ENCODE measurements at places on chromosomes 12 and 14. TPM values are rescaled to one million over a fixed set of nuclear protein-coding genes. Genes with fewer than 3 reads are reported as not detected.

The HOXC9 gene
- total RNA-seq = 17.3 TPM

The A2M gene
- total RNA-seq = not detected

The HEBP1 gene
- 44.6 TPM for total RNA-seq

DNA sequence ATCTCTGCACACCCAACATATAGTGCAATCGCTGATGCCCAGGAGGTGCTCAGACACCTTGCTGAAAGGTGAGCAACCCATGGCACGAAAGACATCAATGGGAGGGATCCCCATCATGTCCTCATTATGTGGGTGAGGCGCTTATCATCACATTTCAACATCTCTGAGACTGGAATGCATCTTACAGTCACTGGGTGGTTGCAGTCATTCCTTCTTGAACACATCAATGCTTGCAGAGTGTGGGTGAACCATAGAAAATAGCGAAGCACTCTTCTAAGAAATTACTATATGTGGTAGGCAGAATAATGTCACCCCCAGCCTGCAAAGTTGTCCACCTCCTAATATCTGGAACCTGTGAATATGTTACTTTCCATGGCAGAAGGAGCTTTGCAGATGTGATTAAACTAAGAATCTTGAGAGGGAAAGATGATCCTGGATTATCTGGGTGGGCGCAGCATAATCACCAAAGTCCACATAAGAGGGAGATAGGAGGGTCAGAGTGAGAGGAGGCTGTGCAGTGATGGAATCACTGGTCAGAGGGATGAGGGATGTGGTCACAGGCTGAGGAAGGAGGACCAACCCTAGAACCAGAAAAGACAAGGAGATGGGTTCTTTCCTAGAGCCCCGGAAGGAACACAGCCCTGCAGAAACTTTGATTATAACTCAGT is 51.2 kb downstream of the GLRX5 start:
- no peak for DNase-seq

The KCNK13 gene
- total RNA-seq = not detected

DNA sequence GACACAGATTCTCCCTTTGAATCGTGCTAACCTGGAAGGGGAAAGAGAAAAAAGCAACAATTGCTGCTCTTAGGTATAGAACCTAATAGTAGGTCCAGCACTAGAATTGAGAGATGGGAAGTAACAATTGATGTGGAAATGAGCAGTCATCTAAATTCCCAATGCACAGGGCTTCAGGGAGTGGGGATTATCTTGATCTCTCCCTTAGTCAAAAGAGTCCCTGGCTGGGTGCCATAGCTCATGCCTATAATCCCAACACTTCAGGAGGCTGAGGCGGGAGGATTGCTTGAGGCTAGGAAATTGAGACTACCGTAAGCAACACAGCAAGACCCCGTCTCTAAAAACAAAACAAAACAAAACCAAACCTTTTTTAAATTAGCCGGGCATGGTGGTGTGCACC is 4.0 kb downstream of the APOBEC1 start:
- DNase-seq = no peak

The SRRM4 gene
- not detected for total RNA-seq

DNA sequence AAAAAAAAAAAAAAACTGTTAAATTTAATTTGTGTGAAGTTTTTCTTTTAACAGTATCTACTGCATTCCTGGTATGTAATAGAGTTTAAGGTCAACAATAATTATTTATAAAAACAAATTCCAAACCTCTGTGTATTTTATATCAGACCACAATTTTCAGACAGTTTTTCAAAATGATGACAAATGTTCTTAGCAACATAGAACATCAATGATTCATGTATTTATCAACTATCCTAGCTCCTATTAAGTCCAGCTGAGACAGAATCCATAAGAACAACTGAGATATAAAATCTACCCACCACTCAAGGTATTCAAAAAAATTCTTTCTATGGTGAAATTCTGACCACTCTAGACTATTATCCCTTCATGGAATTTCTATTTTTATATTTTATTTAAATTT is 144.5 kb downstream of the EPS8 start:
- no peak for DNase-seq

DNA sequence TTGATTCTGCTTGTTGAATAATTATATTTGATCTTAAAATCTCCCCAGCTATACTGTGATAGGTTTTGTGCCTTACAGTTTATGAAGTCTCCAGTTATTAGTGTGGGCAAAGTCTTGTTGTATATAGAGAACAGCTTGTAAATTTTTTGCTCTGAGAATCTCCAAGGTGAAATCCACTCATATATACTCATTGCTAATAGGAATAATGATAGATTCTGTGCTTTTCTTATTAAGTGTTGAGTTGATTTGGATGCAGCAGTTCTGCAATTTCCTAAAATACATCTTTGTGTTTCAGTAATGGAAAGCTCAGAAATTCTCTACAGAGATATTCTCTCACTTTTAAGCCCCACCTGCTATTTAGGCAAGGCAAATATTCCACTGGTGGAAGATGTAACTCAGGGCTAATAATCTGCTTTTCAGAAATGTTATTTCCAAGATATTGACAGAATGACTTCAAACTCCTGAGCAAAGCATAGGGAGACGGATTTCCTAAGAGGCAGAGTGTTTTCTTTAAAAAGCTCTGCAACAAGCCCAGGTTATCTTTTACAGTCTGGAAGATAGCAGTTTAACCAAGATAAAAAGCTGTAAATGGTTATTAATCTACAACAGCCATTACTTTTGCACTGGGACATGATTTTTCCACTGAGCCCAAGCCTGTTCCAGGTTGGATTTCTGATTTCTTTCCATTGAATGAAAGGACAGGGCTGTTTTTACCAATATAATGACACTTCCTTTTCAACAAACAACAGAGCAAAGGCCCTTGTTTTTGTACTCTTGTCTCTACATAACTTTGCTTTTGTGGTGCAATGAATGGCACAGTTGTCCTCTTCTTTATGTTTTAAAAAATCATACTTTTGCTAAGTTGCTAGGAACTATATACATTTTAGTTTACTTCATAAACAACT is 239.9 kb upstream of the ATP2B1 start:
- no peak for DNase-seq

The DPPA3 gene
- total RNA-seq = not detected

DNA sequence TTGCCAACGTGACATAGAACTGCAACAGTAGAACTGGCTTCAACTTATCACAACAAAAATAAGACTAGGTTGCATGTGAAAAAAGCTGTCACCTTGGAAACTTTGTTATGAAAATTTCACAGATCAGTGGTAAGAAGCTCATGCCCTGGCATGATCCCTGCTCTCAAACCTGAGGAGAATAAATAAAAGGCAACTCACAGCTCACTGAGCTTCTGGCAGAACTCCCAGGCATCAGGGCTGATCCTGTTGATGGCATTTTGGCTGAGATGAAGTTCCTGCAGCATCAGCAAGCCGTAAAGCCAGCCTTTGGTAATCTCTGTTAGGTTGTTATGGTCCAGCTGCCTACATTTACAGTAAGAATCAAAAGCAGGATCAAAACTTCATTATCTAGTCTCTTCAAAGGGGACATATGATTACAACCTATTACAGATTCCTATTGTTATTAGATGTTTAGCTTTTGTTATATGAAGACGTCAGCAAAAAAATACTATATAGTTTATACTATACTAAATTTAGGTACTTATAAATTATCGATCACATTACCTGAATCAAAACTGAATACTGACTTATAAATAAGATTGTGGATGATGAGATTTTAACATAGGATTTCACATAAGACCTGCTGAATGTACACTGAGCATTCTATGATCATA is 32.0 kb downstream of the LRIG3 start:
- peak; percentile 69 for DNase-seq

GRCh38 chr14:102392506-102392905 is 29.8 kb downstream of the TECPR2 start:
- peak; percentile 96 for DNase-seq

The ARHGAP9 gene
- 0.18 TPM for total RNA-seq

GRCh38 chr12:117100851-117101673 is 1.8 kb upstream of the TESC start:
- no peak for DNase-seq

GRCh38 chr12:11863988-11864387 is 206.8 kb upstream of the BCL2L14 start:
- DNase-seq = no peak

DNA sequence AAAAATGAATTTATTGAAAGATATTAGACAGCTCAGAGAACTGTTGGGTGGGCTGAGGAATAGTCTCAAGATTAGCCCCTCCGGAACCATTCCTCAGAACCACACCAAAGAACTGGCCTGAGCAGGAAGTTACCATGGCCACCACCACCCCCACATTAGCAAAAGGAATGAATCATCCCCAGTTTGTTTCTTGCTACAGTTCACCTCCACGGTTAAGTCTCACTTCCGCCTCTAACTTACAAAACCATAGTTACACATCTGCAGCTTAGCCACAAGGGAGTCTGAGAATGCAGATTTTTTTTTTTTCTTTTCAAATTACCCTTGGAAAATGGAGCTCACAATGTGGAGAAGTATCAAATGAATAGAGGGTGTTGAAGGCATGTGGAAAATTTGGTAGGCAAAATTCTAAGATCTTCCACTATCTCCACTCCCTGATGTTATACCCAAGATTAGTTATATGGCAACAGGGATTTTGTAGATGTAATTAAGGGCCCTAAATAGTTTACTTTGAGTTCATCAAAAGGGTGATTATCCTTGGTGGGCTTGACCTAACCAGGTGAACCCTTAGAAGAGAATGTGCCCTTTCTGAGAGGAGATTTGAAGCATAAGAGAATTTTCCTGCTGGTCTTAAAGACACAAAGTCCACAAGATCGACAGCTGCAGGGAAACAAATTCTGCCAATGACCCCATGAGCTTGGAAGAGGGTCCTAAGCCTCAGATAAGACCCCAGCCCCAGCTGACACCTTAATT is 129.8 kb upstream of the KRR1 start:
- DNase-seq = no peak

GRCh38 chr12:52205612-52206303 is 13.9 kb upstream of the KRT80 start:
- DNase-seq = no peak

DNA sequence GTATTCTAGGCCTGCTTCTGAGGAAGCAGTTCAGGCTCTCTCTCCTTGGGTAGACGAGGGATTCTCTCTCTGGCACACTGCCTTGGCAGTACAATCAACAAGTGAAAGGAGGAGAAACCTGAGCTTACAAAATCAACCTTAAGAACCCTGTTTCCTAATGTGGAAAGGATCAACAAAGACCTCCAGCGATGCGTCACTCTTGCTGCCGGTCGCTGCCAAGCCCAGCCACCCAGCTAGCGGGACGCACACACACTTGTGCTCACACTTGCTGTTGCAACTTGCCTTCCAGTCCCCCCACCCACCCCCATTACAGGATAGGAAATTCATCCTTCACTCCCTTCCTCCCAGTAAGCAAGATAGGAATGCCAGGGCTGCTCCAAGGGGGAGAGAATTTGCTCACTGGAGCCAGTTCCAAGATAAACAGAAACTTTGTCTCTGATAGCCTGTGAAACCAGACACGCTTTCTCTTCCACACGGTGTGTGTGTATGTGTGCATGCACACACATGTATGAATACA is 144.3 kb downstream of the BCL11B start:
- no peak for DNase-seq

GRCh38 chr12:80690513-80690912 is 16.9 kb upstream of the MYF6 start:
- DNase-seq = no peak

The PLEKHG3 gene
- total RNA-seq = 5.2 TPM

- DNase-seq = peak; percentile 38
Measured at GRCh38 chr12:46267825-46268582, 839 bp downstream of the SLC38A1 start.

The DDX51 gene
- total RNA-seq = 24.9 TPM

The MIP gene
- not detected for total RNA-seq

The MSI1 gene
- 24.6 TPM for total RNA-seq

- DNase-seq = no peak
Measured at GRCh38 chr14:38079268-38079667, 128.4 kb upstream of the SSTR1 start.

- DNase-seq = no peak
Measured at GRCh38 chr12:24597580-24597979, 351.3 kb downstream of the BCAT1 start.

DNA sequence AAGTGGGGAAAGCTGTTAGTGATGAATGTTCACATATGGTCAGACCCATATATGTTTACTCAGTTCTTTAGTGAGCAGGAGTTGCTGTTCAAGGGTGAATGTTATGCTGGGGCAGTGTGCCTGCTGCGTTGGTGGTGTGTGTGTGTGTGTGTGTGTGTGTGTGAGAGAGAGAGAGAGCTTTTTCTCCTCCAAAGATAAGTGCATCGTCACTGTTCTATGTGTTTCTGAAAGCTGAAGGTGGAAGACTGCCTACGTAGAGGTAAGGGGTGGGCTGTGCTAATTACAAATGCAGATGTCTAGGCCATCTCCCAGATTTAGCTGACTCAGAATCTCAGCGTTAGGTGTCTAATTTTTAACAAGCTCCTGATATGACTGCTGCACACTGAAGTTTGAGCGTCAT is 10.5 kb downstream of the GABARAPL1 start:
- no peak for DNase-seq

DNA sequence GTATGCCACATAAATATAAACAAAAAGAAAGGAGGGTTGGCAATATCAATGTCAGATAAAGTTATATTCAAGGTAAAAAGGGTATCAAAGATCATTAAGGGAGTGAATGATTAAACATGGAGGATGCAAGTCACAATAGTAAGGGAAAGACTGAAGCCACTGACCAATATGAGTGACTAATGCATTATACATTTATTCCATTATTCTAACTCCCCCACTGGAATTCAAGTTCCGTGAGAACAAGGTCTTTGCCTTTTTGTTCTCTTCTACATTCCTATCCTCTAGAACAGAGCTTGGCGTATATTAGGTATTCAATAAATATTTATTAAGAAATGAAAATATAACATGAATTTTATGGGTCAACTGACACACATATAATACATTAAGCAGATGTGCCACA is 30.7 kb downstream of the MAP4K5 start:
- DNase-seq = no peak

DNA sequence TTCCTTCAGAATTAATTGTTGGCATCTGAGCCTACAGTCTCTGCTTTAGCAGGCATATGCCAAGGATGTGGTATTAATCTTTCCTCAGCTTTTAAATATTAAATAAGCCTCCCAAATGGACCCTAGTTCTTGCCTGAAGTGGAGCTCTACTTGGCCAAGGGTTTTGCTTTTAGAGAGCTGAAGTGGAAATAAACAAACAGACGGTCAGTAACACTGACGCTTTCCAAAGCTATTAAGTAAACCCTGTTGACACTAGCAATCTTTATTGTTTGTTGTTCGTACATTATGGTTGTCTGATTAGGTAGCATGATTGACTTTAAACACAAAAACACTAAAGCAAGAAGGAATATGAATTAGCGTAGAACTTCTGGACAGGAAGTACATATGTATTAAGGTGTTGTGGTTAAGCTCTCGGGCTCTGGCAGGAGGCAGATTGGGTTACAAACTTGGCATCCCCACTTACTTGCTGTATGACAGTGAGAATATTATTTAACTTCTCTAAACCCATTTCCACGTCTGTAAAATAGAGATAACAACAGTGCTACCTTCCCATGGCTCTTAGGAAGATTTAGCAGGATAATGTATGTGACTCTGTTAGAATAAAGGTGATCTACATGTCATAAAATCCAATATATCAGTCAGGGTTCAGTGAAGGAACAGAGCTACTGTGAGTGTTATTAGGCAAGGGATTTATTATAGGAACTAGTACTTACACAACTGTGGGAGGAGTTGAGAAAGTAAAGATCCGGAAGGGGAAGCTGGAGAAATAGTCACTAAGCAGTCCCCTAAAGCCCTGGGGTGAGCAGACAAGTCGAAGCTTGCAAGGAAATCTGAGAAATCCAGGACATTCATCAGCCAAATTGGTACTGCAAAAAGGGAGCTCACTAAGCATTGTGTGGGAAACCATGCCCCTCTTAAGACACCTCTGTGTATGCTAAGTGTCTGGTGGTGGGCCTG is 92.2 kb upstream of the ATF7IP start:
- no peak for DNase-seq

The PPM1A gene
- 23.0 TPM for total RNA-seq
